ENCODE measurements at places on chromosomes 12 and 14. TPM values are rescaled to one million over a fixed set of nuclear protein-coding genes. Genes with fewer than 3 reads are reported as not detected.

Gene ARHGAP9
- 0.44 TPM for total RNA-seq

Gene PLEK2
- 4.8 TPM for total RNA-seq

DNA sequence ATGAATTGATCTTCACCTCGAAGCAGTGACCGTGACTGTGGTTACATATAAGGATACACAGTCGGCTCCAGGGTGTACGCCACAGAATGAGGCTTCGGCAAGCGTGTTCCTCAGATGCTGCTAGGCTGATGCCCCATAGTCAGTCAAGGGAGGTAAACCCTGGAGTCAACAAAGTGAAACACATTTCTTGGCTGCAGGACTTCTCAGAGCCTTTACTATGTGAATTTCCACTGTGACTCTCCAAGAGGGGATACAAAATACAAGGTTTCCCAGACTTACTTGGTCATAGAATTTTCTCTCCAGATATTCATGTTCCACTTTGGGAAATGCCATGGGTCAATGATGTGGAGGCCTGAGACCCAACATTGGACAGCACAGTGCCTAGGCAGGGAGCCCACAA is 260.6 kb downstream of the BCL11B start:
- H3K36me3 ChIP-seq = no peaks in the 10 kb centered on the region
- no peak overlapping the region for H3K4me3 ChIP-seq
- no peak overlapping the region for H3K27ac ChIP-seq
- no peak for DNase-seq
- no peaks in the 10 kb centered on the region for H3K27me3 ChIP-seq
- H3K4me1 ChIP-seq = no peaks in the 10 kb centered on the region

DNA sequence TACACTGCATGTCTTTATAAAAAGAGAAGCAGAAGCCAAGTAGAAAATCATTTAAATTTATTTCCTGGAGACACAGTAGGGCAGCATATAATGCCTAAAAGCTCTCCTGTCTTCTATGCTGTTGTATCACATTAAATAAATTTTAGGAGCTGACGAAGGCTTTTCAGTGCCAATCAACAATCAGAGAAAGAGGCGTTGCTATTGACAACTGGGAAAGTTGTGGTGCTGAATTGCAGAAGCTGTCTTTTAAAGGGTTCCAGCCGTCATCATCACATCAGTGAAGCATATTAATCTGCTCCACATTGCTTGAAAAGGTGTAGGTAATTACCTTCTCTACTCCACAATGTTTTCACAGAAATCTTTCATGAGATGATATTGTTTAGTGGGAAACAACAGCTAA is 103.9 kb downstream of the FSCB start:
- DNase-seq = no peak
- H3K4me3 ChIP-seq = no peak overlapping the region
- no peak overlapping the region for H3K27ac ChIP-seq

Gene SOAT2
- 21.8 TPM for total RNA-seq

Measured in hepatocyte (in vitro differentiated cells).